ENCODE measurements at places on chromosomes 5 and 9.

DNA sequence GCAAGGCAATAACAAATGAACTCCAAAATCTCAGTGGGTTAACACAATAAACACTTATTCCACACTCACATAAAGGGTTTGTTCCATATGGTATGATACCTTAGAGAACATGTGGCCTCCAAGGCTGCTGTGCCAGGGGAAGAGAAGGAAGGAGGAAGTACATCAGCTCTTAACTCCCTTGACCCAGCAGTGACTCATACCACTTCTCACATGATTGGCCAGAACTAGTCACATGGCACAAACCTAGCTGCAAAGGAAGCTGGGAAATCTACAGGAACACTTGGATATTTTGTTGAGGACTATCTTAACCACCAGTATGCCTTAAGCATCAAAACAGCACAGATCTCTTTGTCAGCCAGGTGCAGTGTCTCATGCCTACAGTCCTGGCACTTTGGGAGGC lies 99.3 kb downstream of the SLIT3 start:
- DNase-seq = no peak

DNA sequence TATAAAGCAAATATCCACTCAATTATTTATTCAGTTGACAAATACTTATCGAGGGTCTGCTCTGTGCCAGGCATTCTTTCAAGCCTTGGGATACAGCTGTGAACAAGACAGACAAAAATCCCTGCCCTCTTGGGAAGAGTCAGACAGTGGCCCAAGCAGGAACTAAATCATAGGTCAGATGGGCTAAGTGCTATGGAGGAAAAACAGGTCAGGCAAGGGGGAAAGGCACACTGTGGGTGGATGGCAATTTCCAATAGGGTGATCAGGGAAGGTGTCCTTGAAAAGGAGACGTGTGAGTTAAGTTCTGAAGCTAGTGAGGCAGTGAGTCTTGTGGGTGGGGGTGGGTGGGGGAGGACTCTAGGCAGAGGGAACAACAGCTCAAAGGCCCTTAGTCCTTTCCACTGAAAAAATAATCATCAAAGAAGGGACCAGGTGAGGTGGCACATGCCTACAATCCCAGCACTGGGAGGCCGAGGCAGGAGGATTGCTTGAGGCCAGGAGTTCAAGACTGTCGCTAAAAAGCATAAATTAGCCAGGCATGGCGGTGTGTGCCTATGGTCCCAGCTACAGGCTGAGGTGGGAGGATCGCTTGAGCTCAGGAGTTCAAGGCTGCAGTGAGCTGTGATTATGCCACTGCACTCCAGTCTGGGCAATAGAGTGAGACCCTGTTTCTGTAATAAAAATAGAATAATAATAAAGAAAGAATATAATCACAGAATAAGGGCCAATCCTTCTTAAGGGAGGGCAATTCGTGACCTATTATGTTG lies 95.2 kb upstream of the CPEB4 start:
- no peak for DNase-seq

GRCh38 chr5:172523146-172523745 lies 68.9 kb upstream of the SH3PXD2B start:
- DNase-seq = no peak

- DNase-seq = no peak
Observed at GRCh38 chr5:176802116-176802784, 8.1 kb upstream of the UNC5A start.

- no peak for DNase-seq
Observed at GRCh38 chr9:97933297-97933998, 4.5 kb downstream of the HEMGN start.

DNA sequence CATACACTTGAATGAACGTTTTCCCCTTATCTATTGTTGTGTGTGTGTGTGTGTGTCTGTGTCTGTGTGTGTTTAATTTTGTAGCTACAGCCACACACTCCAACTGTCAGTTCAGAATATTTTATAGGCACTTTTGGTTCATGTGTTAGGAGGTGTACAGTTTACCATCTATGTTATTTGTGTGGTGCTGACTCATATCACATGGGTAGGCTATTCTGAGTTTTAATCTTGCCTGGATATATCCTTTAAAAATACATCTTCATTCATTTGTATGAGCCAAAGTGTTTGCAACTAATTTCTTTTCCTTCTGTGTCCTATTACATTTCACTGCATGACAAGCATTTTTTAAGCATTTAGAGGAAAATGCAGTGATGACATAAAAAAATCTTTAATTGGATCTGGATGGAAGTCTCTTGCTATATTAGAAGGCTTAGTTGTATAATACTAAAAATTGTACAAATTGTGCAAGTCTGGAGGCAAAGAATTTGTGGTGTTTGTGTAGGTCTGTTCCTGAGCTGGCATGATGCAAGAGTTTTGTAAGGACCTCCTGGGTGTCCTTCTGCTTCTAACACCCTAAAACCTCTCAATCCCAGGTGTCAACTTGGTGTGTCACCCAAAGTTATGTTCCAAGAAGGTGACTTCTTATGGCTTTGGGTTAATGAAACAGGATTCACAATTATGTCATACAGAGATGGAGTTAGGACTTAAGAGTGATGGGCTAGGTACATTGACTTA lies 52.4 kb upstream of the HMHB1 start:
- no peak for DNase-seq

GRCh38 chr5:57411982-57412381 lies 70.6 kb downstream of the ACTBL2 start:
- DNase-seq = no peak

DNA sequence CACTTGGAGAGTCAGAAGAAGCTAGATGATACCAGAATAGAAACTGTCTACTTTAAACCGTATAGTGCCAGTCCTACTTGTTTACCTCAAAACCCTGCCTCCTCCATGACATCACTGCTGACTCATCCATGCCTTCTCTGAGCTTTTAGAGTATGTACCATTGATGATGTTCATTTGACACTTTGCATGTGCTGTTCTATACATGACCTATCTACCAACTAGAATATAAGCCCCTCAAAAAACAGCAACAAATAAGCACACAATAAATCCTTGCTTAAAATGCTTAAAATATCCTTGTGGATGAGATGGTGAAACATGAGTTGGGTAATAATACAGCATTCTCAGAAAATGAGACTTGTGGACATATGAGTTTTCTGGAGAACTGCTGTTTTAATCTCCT lies 2.6 kb downstream of the CTNNAL1 start:
- DNase-seq = peak; percentile 49

- no peak for DNase-seq
Observed at GRCh38 chr5:122929980-122930379, 84.6 kb downstream of the SNX24 start.

DNA sequence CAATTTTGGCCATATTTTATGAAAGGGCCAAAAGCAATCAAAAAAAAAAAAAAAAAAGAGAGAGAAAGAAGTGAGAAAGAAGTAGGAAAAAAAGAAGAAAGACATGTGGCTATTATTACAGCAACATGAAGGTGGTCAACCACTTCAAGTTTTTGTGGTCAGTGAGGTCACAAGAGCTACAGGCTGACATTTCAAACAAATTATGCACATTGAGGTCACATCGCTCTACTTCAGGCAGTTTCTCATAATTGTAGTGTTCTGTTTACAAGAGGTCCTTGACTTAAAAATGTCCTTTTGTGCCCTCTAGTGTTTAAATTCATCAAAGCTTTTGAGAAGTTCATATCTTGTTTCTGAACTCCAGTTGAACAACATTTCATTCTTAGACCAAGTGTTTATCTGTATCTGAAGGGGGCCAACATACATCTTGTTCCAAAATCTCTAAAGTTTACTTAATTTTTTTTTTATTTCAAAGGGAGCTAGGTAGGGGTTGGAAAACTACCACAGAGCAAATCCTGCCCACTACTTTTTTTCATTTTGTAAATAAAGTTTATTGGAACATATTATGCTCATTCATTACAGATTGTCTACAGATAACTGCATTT lies 513.1 kb downstream of the PDE4D start:
- no peak for DNase-seq

DNA sequence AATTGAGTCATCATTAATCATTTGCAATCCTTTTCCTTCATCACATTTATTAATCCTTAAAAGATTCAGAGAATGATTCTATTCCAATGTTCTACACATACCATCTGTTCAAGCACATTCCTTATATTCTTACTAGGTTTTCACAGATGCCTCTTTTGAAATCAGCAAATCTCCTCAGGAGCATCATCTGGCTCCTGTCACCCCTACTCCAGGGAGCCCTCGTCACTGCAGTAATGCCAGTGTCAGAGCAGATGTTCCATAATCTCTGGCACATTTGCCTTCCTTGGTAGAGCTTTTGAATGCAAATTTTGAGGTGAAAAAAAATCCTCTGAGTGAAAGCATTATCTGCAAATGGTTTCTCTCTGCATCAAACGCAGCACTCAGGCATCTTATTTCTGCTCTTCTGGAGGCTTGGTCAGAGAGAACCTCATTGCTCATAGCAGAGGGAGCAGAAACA lies 7.6 kb upstream of the KCNV2 start:
- no peak for DNase-seq

DNA sequence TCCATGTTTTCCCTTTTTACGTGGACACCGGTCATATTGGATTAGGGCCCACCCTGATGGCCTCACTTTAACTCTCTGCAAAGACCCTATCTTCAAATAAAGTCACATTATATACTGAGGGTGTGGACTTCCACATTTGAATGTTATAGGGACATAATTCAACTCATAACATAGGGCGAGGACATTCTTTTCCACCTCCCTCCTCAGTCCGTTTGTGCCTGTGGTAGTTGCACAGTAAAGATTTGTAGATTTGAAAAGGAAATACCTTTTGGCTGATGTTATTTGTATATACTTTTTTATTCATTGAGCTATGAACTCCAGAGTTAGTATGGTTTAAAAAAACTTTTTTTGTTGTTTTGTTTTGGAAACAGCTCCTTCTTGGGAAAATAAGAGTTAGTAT lies 51.0 kb upstream of the DHFR start:
- DNase-seq = no peak

DNA sequence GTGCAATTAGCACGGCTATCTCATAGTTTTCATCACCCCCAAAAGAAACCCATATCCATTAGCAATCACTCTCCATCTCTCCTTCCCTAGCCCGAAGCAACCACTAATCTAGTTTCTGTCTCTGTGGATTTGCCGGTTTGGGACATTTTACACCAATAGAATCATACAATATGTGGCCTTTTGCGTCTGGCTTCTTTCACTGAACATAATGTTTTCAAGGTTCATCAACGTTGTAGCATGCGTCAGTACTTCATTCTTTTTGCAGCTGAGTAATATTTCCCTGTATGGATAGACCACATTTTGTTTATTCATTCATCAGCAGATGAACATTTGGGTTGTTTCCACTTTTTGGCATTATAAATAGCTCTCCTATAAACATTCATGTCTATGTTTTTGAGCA lies 75.4 kb upstream of the TBC1D2 start:
- DNase-seq = no peak

DNA sequence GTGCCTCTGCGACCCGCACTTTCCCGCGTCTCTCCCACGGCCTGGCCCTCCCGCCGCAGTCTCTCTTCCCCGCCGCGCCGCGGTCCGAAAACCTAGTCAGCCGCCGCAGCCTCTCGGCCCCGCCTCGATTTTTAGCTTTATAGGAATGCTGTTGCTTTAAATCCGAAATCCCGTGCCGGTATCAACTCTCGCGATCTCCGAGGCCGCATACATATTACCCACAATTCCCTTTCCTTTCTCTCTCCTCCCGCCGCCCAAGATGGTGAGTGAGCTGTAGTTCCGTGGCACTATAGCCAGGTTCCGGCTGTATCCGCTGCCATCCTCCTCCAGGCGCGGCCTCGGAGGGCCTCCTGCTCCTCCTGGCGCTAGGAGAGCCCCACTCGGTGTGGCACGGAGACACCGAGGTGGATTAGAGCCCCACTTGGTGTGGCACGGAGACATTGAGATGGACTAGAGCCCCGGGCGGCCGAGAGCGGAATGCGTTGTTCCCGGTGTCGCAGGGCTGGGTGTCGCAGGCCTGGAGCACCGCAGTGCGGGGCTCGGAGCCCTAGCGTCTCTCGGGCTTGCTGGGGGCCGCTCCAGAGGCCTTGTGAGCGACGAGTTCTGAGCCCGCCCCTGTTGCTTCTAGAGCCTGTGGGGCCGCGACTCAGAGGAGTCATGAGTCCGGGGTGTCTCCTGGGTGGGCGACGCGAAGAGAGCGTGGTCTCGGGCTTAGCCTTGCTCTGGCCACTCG lies at the start of the genes MED22 and RPL7A:
TSS of gene MED22 (minus strand) at position 147 of the 733 bp plus-strand sequence. CDS start 1,469 bp downstream, outside the sequence.
TSS of gene RPL7A (plus strand) at position 234 of the 733 bp plus-strand sequence. CDS start at position 260, 26 bp downstream.
- peak; percentile 88 for DNase-seq

DNA sequence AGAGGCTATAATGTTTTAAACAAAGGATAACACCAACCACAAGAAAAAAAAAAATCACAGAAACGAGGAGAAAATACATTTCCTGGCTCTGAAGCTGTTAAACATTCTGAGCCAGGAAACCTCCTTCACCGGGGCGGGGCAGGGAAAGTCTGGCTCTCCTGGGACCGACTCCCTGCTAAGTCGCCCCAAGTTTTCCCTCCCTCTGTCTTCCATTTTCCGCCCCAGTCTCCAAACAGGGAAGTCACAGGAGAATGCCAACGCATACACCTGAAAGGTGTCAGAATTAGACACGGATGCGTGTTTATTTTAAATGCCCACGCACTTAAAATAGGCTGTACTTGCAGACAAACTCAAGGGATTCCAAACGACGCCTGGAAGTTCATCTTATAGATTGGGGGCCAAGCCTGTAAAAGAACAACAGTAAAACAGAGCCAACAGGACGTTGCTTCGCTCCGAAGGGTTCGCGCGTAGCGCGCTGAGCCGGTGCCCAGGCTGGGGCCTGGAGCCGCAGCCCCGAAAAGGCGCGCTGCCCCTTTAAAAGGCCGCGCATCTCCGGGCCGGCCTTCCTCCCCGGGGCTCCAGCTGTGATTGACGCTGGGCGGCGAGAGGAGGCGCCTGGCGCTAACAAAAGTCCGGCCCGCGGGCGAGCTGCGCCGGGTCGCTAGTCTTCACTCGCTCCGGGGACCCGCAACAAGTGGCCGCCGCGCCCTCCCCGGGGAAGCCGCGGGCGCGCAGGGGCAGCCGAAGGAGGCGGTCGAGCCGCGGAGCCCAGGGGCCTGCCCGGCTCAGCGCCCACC lies at the start of gene FBXL7:
TSS of gene FBXL7 (plus strand) at position 653 of the 797 bp plus-strand sequence.
- no peak for DNase-seq

- DNase-seq = no peak
Observed at GRCh38 chr9:80951675-80952074, 737.7 kb downstream of the TLE1 start.

DNA sequence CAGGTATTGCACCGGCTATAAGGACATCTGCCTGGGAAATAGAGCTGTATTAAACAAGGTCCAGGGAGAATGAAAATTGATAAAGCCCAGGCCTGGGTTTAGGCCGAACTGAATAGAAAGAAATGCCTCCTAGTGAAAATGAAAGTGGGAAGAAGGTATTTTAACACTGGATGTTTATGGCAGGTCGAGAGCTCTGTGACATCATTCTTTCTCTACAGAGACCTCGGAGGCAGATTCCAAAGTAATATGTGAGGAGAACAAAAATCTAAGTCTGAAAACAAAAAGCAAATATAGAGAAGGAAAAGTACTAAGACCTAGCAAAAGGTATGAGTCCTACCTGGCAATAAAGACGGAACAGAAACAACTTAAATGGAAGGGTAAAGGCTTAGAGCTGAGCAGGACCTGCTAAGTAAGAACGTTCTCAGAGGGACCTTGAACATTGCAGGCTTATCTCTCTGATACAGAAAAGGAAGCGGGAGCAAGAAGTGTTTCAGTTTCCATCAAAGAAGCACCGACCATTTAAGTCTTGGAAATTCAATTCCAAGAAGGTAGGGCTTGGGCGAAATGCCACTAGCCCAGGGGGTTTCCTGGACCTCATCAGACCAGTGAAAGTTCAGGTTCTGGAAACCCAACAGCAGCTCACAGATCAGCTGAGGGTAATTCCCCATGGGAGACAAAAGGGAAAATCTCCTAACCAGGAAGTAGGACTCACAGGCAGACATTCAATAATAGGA lies 80.0 kb downstream of the SUSD1 start:
- DNase-seq = no peak

Data from activated CD4-positive, alpha-beta T cell treated with anti-CD3 and anti-CD28 coated beads, Interleukin-2, amount 50 U/mL, for 1 hour (primary cell).